ENCODE measurements at places on chromosomes 5 and 9.

DNA sequence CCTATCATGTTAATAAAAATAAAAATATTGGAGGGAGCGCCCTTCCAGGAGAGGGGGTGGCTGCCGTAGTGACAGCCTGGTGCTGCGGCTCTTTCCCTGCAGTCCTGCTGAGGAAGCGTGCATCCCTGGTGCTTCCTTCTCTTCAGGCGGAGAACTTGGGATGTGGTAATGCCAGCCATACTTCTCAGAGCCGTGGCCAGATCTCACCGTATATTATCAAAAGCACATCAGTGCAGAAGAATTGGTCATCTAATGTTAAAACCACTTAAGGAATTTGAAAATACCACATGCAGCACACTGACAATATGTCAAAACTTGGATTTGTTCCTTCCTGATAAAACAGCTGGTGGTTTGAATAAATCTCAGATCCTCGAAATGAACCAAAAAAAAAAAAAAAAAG, 17.7 kb downstream of the C9orf40 start:
- no peaks in the 10 kb centered on the region for H3K4me1 ChIP-seq
- no peak overlapping the region for H3K4me3 ChIP-seq
- no peaks in the 10 kb centered on the region for H3K27me3 ChIP-seq
- H3K36me3 ChIP-seq = no peaks in the 10 kb centered on the region

GRCh38 chr5:142837081-142837725, 67.0 kb downstream of the ARHGAP26 start:
- peaks cover 21% of the 10 kb centered on the region for H3K4me1 ChIP-seq
- DNase-seq = no peak
- no peak overlapping the region for H3K4me3 ChIP-seq
- no peaks in the 10 kb centered on the region for H3K27me3 ChIP-seq

- H3K27ac ChIP-seq = no peak overlapping the region
- no peaks in the 10 kb centered on the region for H3K27me3 ChIP-seq
- no peaks in the 10 kb centered on the region for H3K36me3 ChIP-seq
- DNase-seq = no peak
- H3K4me3 ChIP-seq = no peak overlapping the region
- H3K4me1 ChIP-seq = peaks cover 1% of the 10 kb centered on the region
Measured at GRCh38 chr9:89448381-89448780, 49.5 kb downstream of the SEMA4D start.

- H3K4me3 ChIP-seq = no peak overlapping the region
- H3K36me3 ChIP-seq = no peaks in the 10 kb centered on the region
- H3K27ac ChIP-seq = no peak overlapping the region
- no peaks in the 10 kb centered on the region for H3K27me3 ChIP-seq
Measured at GRCh38 chr5:137778772-137779564, 24.8 kb upstream of the HNRNPA0 start.

DNA sequence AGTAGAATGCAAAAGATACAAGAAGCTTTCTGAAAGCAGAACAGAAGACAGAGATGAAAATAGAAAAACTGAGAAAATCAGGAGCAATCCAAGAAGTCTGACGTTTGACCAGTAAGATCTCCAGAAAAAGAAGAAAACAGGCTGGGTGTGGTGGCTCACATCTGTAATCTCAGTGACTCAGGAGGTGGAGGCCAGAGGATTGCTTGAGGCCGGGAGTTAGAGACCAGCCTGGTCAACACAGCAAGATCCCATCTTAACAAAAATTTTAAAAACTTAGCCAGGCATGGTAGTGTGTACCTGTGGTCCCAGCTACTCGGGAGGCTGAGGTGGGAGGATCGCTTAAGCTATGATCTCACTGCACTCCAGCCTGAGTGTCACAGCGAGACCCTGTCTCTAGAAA, 15.9 kb downstream of the RETREG1 start:
- H3K4me3 ChIP-seq = no peak overlapping the region
- H3K36me3 ChIP-seq = no peaks in the 10 kb centered on the region
- no peak overlapping the region for H3K27ac ChIP-seq
- no peaks in the 10 kb centered on the region for H3K27me3 ChIP-seq
- peaks cover 10% of the 10 kb centered on the region for H3K4me1 ChIP-seq
- peak; percentile 15 for DNase-seq

GRCh38 chr5:173547579-173547978, 68.9 kb downstream of the BOD1 start:
- H3K27ac ChIP-seq = no peak overlapping the region
- no peaks in the 10 kb centered on the region for H3K27me3 ChIP-seq
- no peak for DNase-seq
- no peaks in the 10 kb centered on the region for H3K4me1 ChIP-seq
- no peaks in the 10 kb centered on the region for H3K36me3 ChIP-seq

DNA sequence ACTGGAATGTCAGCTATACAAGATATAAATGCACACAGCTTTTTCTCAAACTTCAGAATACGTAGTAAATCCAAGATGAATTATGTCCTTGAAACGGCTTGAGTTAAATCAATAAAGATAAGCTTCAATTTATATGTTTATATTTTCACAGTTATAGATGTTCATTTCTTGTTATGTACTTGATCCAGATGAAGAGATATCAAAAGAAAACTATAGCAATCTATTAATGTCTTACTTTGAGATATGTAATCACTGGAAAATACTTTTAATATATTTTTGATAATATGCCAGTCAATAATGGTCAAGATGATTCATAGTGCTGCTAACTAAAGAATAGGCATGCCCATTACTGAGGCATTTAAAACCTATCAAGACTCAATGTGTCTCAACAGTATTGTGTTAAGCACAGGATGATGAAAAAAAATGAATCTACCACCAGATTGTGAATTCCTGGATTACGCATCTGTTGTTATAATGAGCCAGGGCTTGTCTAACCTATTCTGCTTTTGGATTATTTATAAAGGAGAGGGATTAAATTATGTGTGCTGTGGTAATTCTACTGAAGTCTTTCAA, 372.6 kb upstream of the PRR16 start:
- H3K4me1 ChIP-seq = no peaks in the 10 kb centered on the region
- H3K4me3 ChIP-seq = no peak overlapping the region
- H3K36me3 ChIP-seq = no peaks in the 10 kb centered on the region
- H3K27ac ChIP-seq = no peak overlapping the region
- H3K27me3 ChIP-seq = no peaks in the 10 kb centered on the region

DNA sequence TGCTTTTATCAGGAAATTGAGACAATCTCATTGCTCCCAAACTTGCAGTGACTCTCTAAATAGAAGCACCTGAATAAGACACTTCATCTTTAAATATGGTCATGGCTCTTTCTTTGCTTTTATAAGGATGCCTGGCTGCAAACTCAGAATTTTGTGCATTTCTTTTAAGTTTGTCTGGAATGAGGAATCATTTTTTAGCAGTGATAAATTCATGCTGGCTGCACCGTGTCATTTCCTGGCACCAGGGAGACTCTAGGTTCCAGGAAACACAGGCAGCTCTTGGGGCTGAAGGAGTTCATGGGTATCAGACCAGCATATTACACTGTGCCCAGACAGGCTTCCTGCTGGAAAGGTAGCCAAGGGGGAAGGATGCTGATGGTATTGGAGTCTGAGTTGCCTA, 109.9 kb downstream of the NUDT12 start:
- no peak for DNase-seq
- peaks cover 2% of the 10 kb centered on the region for H3K4me1 ChIP-seq
- H3K36me3 ChIP-seq = no peaks in the 10 kb centered on the region
- no peaks in the 10 kb centered on the region for H3K27me3 ChIP-seq
- H3K4me3 ChIP-seq = no peak overlapping the region
- H3K27ac ChIP-seq = no peak overlapping the region

GRCh38 chr9:124137944-124138335, 119.8 kb upstream of the NEK6 start:
- DNase-seq = no peak
- H3K27me3 ChIP-seq = no peaks in the 10 kb centered on the region
- H3K4me3 ChIP-seq = no peak overlapping the region
- no peak overlapping the region for H3K27ac ChIP-seq
- no peaks in the 10 kb centered on the region for H3K4me1 ChIP-seq
